ENCODE measurements at places on chromosomes 4 and X.

DNA sequence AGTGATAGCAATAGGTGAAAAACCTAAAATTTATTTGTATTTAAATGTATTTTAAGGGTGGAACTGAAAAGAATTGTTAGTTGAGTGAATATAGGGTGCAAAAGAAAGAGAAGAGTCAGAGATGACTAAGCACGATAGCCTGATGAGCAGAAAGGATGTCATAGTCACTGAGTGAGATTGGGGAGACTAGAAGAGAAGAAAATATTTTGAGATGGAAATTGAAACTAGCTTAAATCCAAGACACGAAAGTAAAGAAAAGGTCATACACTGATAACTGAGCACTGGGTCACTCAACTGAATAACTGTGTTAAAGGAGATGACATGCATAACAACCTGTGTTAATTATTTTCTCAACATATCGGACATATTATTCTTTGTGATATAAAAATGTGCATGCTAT, 55.5 kb downstream of the SPANXN4 start:
- DNase-seq = no peak

- DNase-seq = no peak
These were observed 33.2 kb downstream of the PCGF3 start for GRCh38 chr4:738781-739280.

GRCh38 chr4:153555730-153556434, 89.7 kb downstream of the TMEM131L start:
- DNase-seq = no peak

GRCh38 chr4:39472396-39472795, 13.5 kb downstream of the LIAS start:
- DNase-seq = no peak

Data from H54 (cell line).